ENCODE measurements at places on chromosomes 1 and 21.

DNA sequence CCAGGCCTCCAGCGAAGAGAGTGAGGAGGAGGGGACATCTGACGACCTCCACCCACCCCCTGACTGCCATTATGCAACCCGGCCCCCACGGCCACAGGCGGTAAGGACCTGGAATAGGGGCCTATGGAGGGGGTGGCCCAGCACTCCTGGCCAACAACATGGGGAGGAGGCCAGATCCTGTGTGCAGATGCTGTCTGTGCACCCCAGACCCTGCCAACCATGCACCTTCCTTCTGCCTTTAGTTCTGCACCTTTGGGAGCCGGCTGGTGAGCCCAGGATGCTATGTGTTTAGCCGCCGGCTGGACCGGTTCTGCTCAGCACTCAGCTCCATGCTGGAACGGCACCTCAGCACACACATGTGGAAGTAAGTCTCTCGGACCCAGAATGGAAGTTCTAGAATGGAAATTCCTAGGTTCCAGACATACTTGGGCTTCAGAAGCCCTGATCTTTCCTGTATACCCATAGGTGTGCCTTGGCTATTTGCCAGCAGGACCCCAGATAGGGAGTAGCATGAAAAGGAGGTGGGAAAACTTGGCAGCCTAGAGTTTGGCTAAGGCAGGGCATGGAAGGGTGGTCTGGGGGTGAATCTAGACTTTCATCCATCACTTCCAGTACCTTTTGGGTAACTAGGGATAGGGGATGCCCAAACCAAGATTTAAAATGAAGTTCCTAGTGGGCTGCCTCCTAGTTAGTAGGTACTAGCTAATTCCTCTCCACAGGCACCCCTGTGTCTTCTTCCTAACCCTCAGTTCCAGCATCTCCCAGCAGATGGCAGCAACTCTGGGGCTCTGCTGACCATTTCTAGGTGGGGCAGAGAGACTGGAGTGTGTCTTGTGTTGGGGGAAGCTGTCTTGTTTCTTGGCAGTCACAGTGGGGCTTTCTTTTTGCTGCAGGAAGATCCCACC, 3.6 kb upstream of the CYB561D1 start:
- peak; percentile 36 for DNase-seq

DNA sequence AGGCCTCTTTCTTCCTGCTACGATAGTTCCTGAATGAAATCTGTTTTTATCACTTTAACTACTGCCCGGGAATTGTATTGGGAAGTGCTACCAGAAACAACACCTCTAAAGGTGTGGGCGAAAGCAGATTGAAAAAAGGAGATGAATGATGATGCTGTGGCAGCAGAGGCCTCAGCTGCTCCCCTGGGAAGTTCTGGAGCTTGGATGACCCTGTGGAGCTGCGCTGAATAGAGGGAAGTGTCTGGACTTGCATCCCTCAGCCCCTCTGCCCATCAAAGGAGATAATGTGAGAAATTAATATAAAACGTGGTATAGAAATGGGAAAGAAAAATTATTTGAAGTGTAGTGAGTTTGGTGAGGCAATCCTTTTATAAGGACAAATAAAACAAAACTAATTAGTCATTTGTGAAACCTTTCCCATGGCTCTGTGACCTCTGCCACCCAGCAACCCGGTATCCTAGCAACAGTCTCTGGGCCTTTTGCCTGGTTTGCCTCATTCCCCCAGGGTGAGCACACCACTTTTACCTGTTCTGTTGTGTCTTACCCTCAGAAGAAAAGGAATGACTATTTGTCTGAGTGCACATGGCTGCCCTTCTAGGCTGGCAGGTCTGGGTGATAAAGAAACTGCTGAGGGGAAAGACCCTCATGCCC, 21.3 kb downstream of the OVAAL start:
- DNase-seq: no peak

- DNase-seq: no peak
These were observed 120.7 kb downstream of the CNIH3 start for GRCh38 chr1:224736619-224737352.

DNA sequence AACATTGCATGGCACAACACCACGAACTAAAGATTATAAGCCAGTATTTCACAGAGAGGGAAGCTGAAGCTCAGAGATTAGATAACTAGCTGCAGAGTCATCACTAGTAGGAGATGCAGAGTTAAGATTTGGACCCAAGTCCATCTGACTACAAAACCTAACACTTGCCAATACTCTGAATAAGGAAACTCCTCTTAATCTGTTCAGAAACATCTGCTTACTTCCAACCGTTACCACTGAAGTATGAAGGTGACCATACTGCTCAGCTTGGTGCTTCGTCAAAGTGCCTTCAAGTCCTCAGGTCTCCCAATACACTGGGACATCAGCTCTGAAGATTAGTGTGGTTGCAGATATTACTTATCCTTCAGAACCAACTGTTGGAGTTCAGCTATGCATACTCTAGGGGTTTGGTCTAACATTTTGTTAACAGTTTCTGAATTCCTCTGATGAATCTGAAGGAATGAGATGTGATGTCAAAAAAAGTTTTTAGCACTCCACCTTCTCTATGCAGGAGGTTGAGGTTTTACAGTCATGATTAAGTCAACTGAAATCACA, 179.6 kb downstream of the TPR start:
- DNase-seq: no peak

- no peak for DNase-seq
These were observed 1.4 kb downstream of the ELAVL4 start for GRCh38 chr1:50110151-50110550.

DNA sequence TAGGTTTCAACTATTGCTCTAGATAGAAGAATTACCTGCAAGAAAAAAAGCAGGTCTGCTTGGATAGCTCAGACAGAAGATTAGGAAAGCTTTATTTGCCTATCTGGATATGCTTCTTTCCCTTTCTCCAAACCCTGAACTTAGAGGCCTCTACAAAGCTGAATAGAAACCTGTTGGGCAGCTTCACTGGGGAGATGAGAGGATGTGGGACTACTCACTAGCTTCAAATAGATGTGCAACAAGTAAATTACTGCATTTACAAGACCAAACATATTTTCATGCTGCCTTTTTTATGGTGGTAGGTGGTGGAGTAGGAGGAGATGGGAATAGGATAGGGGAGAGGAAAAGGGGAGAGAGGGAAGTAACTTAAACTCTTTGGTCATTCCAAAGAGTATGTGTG, 6.4 kb downstream of the CLCA2 start:
- DNase-seq: no peak

GRCh38 chr1:54848134-54848948, 38.7 kb downstream of the DHCR24 start:
- no peak for DNase-seq

GRCh38 chr21:43892984-43893535, 28.0 kb downstream of the AGPAT3 start:
- DNase-seq: no peak

GRCh38 chr1:77126307-77126706, 92.9 kb downstream of the PIGK start:
- no peak for DNase-seq

DNA sequence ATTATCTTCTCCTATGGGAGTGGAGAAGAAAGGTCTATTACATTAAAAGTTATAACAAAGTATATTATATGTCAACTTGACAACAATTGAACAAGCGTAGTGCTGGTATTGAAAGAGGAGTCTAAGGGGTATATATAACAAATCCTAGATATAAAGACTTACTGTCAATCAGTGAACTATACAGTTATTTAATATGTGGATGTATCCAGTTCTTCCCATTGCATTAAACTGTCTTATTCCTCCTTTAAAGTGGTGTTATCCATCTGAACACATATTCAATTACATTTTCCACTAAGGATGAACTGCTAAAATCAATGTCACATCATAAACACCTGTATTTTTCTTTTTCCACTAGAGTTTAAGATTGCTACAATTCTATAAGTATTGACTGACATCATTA, 438.8 kb downstream of the DPYD start:
- DNase-seq: no peak

DNA sequence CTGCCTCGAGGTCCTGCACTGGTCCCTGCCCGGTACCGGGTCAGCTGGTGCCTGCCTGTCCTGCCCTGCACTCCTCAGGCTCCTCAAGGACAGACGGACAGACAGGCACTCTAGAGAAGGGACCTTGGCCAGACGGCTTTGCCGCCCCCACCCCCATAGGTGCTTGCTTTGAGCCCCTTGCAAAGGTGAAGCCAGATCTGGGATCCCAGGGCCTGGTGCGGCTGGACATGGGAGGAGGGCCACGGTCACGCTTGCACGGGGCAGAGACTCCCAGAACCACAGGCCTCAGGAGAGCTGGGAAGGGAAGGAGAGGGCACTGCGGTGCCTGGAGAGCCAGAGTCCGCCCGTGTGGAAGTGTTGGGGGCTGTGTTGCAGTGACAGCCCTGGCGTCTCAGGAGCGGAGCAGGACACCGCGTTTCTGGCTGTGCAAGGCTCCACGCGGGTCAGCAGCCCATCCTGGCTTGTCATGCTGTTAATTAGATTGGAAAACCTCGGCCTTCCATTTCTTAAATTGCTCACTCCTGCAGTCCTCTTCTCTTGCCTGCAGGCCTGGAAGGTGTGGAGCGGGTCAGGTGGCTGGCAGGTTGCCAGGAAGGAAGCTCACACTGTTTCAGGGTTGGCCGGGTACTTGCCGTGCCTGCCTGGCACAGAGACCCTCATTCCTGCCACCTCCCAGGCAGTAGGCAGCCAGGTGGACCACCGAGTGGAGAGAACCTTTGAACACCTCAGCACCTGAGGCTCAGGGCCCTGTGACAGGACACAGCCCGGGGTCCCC, 16.3 kb downstream of the COL18A1 start:
- DNase-seq: no peak

GRCh38 chr1:186404454-186405051, 28.9 kb downstream of the ODR4 start:
- DNase-seq: no peak

DNA sequence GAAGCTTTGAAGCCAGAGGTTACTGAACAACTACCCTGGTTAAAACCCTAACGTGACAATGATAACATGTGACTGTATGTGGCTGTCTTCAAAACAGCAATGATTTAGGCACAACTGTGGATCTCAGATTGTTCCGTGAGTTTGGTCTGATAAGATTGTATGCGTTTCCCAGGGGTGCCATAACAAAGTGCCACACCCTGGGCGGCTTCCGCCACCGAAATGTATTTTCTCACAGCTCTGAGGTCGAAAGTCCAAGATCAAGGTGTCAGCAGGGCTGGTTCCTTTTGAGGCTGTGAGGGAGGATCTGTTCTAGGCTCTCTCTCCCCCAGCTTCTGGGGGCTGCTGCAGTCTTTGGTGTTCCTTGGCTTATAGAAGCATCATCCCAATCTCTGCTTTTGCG, 29.5 kb upstream of the ERG start:
- DNase-seq: no peak

DNA sequence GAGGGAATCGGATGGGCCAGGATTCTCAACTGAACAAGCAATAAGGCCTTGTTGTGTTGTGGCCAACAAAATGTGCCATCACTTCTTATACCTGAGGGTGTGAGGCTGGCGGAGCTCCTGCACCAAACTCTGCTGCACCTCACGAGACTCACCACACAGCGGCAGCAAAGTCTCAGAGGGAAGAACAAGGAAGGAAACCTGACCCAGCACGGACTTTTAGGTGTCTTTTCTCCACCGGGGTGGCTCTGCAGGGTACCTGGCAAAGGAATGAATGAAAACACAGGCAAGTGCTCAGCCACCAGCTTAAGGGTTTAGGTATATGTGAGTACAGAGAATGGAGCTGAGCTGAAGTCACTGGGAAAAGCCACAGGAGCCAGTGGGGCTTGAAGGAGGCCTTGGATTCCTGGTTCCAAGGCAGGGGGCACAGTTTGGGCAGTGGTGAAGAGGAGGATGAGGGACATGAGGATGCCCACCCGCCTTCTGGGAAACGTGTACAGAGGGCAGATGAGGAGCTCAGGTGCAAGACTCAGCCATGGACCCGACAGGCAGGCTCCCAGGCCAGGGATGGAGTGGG, 31.1 kb upstream of the HSD3B1 start:
- no peak for DNase-seq

- DNase-seq: no peak
These were observed 201.9 kb downstream of the TOMM20 start for GRCh38 chr1:234926559-234927311.

DNA sequence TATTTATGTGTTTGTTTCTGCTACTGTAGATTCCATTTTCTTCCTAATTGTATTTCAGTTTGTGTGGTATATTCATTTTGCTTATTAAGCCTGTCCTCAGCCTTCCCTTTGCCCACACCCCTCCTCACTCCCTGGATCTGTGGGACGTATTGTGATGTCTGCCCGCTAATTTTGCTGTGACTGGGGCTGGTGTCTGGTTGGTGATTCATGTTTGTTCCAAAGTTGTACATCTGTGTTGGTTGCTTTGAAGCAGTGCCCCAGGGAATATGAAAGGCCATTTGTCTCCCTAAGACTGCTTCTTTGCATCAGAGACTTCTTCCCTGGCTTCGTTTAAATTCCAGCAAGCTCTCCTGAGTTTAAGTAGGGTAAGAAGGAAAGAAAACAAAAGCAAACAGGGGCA, 289.5 kb upstream of the SGIP1 start:
- no peak for DNase-seq

DNA sequence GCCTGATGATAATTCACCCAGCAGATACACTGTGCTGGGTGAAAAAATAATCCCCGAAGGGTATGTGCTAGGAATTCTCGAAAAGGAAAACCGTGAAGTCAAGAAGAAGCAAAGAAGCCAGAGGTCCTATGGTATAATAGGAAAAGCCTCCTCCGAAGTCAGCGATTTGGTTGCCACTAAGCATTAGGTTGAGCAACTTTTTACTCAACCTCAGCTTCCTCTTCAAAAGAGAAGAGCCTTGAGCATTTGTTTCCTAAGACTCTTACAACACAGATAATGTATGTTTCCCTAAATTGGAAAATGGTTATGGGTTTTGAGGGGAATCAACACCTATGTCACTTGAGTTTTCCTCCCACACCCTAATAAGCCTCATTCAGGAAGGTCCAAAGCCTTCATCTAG, 21.3 kb upstream of the MNDA start:
- DNase-seq: no peak

DNA sequence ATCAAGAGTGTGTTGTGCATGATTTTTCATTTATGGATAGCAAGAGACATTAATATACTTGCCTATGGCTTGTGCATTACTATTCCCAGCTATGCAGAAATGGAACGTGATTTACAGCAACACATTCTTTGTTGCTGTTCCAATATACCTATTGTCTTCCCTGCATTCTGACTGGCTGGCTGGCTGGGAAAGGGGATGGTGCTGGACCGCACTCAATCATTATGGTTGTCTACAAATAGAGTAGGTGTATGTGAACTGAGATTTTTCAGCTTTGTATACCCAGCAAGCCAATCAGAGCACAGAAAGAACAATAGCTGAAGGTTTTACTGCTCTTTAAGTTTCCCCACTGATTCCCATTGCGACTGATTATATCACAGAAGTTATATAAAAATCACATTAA, 167.5 kb downstream of the ATG4C start:
- DNase-seq: no peak

GRCh38 chr1:35443768-35444518, 113.3 kb downstream of the KIAA0319L start:
- no peak for DNase-seq

GRCh38 chr1:26784023-26784871, 3.5 kb upstream of the PIGV start:
- no peak for DNase-seq
